ENCODE measurements at places on chromosomes 7 and 10. TPM values are rescaled to one million over a fixed set of nuclear protein-coding genes. Genes with fewer than 3 reads are reported as not detected.

The CYP3A4 gene
- not detected for total RNA-seq

The CACNA2D1 gene
- total RNA-seq, result 11.1 TPM

The CYP3A5 gene
- not detected for total RNA-seq

The TRPV6 gene
- total RNA-seq, result 0.11 TPM

The ST8SIA6 gene
- total RNA-seq, result 1.1 TPM

All from SK-MEL-5 (cell line).